Stimulated activated effector memory CD8-positive, alpha-beta T cell treated with anti-CD3 and anti-CD28 coated beads, Interleukin-12 subunit alpha, Interleukin-12 subunit beta, amount 100 ng/mL, for 72 hours (primary cell): ENCODE measurements at places on chromosomes 3 and 15.

- peak; percentile 25 for DNase-seq
Measured at GRCh38 chr3:158731938-158732855, at the start of gene RARRES1. RARRES1 (minus strand) TSS chr3:158732457; CDS start chr3:158732415, 42 bp downstream.

GRCh38 chr3:156038869-156039268 lies 81.5 kb upstream of the KCNAB1 start:
- no peak for DNase-seq

DNA sequence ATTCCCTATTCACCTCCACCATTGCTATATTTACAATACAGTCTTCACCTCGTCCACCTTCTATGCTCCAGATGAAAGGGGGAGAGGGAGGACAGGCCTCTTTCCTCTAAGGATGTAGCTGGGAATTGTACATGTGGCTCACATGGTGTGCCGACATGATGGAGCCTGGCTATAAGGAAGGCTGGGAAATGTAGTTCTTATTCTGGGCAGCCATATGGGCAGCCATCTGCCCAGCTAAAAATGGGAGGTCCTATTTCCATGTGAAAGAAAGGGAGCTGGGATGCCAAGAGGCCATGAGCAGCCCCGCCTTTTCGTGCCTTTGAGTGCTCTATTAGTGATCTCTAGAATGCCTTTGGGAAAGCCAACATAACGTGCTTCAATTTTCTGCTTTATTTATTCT lies 27.1 kb upstream of the MGLL start:
- no peak for DNase-seq

- no peak for DNase-seq
Measured at GRCh38 chr15:52224211-52224610, 33.0 kb upstream of the GNB5 start.

- no peak for DNase-seq
Measured at GRCh38 chr15:90190606-90191343, 10.4 kb upstream of the SEMA4B start.

- no peak for DNase-seq
Measured at GRCh38 chr3:79960594-79960993, 192.8 kb upstream of the ROBO1 start.

- DNase-seq = no peak
Measured at GRCh38 chr3:12308517-12308916, 19.6 kb downstream of the PPARG start.

- DNase-seq = no peak
Measured at GRCh38 chr3:10155123-10155472, 9.6 kb upstream of the IRAK2 start.

DNA sequence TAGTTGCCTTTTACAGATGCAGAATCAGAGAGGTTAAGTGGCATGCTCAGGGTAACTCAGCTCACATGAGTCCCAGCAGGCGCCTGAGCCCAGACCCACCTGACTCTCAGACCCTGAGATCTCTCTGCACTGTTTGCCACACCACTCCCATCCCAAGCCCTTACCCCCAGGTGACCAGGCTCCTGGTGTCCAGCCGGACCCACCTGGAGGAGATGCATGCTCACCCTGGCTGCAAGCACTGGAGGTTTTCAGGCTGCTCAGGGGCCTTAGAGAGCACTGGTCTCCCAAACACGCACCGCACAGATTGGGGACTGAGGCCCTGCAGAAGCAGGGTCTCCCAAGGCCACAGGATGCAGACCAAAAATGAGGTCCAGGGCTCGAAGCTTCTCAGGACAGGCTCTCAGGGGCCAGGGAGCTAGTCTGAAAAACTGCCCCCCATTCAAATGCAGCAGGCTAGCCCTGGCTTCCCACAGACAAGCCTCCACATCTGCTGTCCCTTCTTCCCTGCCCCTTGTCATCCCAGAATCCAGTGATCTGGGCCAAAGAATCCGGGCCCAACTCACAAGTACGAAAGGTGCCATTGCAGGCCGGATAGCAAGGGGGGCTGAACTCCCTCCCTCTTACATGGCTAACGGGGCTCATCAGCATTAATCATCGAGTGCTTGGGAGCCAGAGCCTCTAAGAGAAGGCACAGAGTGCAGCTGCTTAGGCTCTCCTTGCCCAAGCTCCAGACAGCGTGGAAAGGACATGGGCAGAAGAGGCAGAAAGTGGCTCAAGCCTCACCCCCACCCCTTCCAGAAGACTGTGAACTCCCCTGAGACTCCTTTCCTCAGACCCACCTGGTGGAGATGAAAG lies 90.2 kb upstream of the PRR20G start:
- no peak for DNase-seq

DNA sequence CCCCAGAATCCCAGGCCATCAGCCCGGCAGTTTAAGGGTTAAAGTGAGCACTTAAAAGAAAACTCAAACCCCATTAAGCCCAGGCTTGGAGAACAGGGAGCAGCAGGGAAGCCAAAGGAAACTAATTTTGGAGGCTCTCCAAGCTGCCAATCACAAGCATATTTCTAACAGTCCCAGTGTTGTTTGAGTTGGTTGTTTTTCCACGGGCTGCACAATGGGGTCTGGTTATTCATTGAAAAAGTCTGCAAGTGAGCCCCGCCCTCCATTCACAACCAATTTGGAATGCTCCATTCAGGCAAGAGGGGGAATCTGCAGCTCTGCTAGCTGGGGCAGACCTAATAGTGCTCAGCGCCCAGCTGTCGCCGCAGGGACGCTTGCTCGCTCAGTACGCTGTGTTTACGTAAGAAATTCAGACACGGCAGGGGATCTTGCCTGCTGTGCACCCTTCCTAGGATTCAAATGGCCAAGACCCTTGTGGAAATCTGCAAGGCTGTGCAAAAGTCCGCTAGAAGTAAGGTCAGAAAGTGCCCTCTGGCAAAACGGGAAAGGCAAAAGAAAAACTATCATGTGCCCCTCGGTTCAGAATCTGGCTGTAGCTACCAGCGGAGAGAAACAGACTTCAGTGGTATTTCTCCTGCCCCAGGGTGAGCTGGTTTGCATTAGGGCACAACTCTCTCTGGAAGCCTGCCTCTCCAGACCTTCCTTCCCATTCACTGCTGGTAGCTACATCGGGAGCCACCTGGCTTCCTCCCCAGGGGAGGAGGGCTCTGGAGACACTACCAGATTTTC lies 11.0 kb downstream of the ETV5 start:
- DNase-seq = no peak

- DNase-seq = no peak
Measured at GRCh38 chr3:110743202-110743601, 328.4 kb upstream of the NECTIN3 start.

GRCh38 chr3:3119393-3119851 lies 7.3 kb upstream of the TRNT1 start:
- DNase-seq = peak; percentile 34
